ENCODE measurements at places on chromosomes 5 and 9.
A peak's percentile ranks its signal among the peaks of the same experiment; 100 is the strongest.

DNA sequence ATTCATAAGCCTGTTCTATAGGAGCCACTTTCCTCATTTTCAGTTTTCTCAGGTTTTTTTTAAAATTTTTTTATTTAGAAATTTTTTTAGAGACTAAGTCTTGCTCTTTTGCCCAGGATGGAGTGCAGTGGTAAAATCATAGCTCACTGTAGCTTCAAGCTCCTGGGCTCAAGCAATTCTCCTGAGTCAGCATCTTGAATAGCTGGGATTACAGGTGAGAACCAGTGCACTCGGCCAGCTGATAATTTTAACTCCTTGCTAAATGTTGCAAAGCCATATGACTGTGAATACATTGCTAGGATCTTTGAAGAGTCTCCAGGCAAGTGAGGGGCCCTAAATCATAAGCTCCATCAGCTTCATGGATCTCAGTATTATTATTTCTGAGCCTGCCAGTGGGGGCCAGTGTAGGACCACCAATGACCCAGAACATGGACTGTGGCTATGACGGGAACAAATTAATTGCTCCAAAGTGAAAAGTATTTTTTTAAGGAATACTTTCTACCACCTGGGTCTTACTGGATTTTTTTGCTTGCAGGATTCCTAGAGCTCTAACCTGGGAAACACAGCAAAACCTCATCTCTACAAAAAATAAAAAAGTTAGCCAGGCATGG is 5.7 kb upstream of the GAPVD1 start:
- no peak for DNase-seq

DNA sequence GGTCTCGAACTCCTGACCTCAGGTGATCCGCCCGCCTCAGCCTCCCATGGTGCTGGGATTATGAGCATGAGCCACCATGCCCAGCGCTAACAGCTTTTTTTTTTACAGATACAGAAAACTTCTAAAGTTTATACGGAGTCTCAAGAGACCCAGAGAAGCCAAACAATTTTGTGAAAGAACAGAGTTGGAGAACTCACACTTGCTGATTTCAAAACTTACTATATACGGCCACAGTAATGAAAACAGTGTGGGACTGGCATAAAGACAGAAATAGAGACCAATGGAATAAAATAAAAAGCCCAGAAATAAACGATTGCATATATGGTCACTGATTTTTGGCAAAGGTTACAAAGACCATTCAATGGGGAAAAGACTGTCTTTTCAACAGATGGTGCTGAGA is 85.6 kb upstream of the CACNA1B start:
- no peak for DNase-seq

- no peak for DNase-seq
These were observed 516.5 kb downstream of the DNAH5 start for GRCh38 chr5:13427827-13428557.

DNA sequence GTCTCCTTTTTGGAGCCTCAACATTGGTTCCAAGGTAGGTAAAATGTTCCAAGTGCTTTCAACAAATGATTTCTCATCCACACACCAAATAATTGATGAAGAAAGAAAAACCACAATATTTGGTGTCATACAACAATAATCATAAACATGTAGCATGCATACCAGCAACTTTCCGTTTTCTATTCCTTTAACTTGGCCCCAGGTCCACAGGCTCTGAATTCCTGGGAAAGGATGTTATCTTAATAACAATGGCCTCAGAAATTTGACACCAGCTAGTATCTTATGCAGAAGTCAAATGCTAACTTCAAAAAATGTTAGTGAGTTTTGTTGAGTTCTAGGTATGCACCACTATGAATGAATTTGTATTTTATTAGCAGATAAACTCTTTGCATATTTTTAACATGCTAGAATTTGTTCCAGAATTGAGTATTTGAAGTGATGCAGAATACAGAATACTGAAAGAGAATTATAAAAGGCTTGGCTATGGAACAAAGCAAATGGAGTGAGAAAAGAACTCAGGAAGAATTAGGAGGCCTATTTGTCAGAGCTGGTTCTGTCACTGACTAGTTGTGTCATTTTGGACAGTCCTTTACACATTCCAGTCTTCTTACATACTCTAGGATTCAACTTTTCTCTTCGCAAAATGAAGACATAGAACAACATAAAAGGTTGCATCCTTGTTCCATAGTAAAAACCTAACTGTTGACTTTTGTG is 435.3 kb upstream of the TNC start:
- no peak for DNase-seq

DNA sequence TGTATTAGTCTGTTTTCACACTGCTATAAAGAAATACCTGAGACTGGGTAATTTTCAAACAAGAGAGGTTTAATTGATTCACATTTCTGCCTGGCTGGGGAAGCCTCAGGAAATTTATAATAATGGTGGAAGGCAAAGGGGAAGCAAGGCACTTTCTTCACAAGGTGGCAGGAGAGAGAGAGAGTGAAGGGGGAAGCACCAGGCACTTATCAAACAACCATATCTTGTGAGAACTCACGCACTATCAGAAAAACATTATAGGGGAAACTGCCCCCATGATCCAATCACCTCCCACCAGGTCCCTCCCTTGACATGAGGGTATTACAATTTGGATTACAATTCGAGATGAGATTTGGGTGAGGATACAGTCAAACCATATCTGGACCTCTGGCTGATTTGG is 34.7 kb downstream of the ADRB2 start:
- DNase-seq, result no peak

GRCh38 chr9:135990468-135991429 is 29.6 kb upstream of the UBAC1 start:
- DNase-seq, result no peak

GRCh38 chr9:127347831-127348776 is 48.9 kb upstream of the SLC2A8 start:
- peak; percentile 4 for DNase-seq

DNA sequence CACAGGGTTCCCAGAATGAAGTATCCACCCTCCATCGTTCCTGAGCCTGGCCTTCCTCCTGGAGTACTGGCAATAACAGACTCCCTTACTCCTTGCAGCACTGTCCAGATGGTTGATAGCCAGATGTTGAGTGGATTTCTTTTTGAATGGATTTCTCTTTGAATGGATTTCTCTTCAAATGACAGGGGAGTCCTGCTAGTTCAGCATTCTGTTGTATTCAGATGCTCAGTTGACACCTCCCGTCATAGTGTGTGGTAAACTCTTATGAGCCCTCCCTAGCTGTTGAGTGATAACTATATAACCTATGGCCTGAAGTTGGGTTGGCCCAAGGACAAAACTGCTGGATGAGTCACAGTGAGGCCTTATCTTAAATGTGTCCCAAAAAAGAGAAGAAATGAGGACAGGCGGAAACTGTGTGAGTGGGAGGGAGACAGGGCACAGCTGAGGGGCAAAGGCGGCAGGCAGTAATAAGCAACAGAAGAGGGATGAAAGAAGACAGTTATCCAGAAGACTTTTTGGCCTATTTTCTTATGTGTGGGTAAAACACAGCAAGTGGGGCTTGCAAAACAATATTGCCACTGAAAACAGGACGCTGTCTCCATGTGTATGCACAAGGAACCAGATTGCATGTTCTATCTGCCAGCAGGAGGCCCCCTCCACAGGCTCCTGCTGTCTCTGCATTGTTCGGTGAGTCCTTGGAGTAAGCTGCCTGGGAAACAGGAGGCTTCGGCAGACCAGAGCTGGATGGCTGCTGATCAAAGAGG is 209.5 kb upstream of the S1PR3 start:
- DNase-seq, result no peak

DNA sequence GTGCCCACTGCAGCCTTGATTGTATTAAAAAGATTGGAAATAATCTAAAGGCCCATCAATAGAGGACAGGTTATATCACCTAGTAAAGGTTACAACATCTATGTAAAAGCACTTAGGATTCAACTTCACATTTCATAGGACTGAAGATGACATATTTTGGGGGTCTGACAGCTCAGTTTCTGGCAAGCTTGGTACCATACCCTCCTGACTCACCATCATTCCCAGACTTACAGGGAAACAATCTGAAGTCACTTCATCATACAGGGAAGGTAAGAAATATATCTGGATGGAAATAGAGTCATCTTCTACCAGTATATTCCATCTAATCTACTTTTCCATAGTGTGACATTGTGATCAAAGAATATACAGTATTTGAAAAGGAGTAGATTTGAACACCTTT is 28.8 kb upstream of the DAB2 start:
- no peak for DNase-seq

DNA sequence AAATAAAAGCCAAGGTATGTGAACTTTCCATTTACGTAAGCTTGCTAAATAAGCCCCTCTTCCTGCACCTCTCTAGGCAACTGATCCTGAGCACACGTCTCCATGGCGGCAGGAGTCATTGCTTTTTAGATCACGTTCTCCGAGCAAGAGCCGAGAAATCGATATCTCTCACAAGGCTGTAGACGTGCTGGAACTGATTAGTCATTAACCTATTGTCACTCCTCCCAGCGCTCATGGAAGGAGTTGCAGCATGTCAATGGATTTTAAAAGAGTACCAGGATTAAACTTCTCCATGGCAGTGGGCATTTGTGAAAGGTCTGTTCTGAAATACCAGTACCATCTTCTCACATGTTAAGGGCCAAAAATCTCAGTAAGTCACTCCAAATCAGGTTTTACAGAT is 4.7 kb upstream of the ADCY2 start:
- no peak for DNase-seq

GRCh38 chr9:81622471-81623255 is 66.7 kb downstream of the TLE1 start:
- DNase-seq, result no peak

- DNase-seq, result no peak
These were observed 128.3 kb upstream of the CLINT1 start for GRCh38 chr5:157987259-157987658.

DNA sequence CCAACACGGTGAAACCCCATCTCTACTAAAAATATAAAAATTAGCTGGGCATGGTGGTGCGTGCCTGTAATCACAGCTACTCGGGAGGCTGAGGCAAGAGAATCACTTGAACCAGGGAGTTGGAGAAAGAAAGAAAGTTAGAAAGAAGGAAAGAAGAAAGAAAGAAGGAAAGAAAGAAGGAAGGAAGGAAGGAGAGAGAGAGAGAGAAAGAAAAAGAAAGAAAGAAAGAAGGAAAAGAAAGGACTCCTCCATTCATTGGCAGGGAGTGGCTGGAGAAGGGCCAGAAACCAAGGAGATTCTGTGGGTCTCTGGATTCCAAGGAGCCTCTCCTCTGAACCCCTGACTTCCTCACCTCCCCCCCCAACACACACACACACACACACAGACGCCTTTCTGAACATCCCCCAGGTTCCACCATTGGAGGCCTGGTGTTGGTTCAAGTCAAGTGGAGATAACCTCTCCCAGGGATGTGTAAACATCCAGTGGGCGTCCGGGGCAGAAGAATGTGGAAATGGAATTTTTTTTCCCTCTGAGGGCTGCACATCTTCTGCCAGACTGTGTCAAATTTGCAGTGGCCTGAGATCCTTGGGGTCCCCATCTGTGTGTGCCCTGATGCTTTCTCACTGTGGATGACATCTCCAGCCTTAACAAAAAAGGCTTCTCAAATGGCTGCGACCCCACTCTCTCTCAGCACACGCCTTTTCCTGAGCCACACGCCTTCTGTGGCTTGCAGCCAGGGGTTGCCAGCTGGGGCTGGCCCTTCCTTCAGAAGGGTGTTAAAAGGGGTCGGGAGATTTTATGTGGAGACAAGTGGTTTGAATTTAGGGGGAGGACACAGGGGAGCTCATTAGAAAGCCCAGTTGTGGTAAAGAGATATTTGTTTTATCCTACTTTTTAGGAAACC is 109.3 kb upstream of the HAND1 start:
- DNase-seq, result no peak

DNA sequence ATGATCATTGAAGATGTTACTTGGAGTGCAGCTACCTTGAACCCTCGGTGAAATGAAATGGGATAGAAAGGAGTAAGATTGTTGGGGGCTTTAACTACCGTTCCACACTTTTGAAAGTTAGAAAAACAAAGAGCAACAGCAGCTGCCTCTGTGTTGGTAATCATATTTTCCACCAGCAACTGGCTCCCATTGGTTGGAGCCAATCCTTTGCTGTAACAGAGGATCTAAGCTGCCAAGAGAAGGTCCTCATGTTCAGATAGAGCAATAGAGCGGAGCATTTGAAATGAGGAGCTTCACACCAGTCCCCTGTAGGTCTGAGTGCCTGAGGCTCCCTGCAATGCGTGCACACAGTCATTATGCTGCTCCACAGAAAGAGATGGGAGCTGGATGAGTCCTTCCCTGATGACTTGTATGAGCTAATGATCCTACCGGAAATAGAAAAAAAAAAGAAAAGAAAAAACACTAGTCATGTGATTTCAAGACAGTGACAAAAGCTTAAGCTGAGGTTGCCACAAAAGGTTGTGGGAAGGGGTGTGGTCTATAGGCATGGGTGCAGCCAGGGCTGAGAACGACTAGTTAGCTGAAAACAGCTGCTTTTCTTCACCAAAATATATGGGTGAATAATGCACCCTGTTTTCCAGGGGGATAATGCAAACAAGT is 300.7 kb downstream of the MLLT3 start:
- no peak for DNase-seq

DNA sequence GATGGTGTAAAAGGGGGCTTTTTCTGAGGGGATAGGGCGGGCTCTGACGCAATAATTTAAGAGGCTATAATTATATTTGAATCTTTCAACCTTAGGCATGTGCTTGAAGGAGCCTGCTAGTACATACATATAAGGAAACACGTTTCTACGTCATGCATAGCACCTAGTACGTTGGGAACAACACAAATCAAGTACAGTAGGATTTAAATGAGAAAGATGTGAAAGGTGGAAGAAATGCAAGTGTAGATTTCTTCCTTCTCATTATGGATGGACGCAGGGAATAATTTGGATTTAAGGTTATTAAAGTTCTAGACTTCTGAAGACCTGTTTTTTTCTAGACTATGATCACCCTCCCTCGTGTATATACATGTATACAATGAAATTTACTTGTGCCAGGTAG is 927 bp upstream of the CDO1 start:
- no peak for DNase-seq

GRCh38 chr9:116243708-116244107 is 90.1 kb downstream of the PAPPA start:
- no peak for DNase-seq

- DNase-seq, result no peak
These were observed 100.4 kb upstream of the SLC44A1 start for GRCh38 chr9:105144076-105144475.

GRCh38 chr9:115880221-115880885 is 273.2 kb upstream of the PAPPA start:
- no peak for DNase-seq

DNA sequence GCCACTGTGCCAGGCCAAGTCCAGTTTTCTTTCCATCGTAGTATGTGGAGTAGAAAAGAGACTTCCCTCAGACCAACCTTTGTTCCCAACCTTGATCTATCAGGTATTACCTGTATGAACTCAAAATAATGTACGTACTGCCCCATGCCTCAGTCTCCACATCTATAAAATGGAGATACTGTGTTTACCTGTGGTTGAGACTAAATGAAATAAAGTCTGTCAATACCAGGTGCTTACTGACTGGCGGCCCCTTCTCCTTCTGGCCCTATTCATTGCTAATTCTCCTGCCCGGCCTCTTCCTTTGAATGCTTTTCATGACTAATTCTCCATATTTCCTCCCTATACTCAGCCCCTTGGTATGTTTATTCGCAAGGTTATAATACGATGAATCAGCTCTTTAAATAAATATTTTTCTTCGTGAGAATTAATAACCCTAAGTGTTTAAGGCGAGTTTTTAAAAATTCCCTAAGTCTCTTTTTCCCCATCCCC is 89.6 kb upstream of the BASP1 start:
- peak; percentile 78 for DNase-seq
